ENCODE measurements at places on chromosomes 12 and 14.

GRCh38 chr14:57889245-57889644 is 23.4 kb upstream of the SLC35F4 start:
- peak; percentile 23 for DNase-seq

GRCh38 chr14:76767681-76768656 is 6.7 kb downstream of the VASH1 start:
- DNase-seq, result peak; percentile 42

- DNase-seq, result no peak
These were observed 5.8 kb downstream of the AICDA start for GRCh38 chr12:8606890-8607289.

DNA sequence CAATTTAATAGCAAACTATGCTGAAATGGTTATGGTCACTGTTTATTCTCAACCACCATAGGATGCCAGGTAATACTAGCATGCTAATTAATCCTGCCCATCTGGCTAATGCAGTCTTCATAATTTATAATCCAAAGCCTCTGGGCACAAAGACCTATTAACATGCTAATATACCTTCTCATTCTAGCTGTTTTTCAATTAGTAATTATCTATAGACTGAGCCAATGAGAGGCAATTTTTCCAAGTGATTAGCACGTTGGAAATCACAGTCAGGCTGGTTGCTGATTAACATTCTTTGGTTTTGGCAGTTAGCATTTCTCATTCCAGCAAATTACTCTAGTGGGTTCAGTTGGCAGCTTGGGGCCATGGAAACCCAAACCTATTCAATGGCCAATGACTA is 357.2 kb downstream of the SEC23A start:
- no peak for DNase-seq

DNA sequence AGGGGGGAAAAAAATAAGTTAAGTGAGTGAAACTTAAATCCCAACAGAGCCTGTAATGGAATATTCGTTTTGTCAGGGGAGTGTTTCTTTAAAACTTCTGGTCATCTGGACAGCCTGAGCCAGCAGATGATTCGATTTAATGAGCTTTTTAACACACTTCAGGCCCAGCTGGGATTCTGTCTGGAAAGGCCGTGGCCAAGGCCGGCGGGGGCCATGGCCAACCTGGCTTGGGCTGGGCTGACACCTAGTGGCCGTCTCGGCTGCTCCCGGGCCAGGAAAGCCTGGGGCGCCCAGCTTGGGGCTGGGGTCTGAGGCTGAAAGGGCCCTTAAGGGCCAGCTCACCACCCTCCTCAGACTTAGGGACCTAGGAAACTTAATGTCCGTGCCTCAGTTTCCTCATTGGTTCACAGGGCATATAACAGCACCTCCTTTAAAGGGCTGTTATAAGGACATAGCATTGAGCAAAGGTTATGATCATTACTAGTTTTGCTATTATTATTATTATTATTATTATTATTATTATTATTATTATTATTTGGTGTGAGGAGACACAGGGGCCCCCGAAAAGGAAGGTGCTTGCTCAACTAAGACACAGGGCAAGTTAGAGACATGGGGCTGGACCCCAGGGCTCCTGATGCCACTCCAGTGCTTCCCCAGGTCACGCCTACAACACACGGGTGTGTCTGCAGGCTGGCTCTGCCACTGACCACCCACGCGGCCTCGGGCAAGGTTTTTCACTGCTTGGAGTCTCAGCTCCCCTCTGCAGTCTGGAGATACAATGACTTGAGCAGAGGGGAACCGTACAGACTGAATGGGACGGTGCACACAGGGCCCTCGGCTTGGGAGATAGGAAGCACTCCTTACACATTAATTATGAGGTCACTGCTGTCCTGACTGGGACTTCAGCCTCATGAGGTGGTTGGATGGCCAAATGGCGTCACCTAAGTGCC is 84.0 kb downstream of the SYNE3 start:
- DNase-seq, result peak; percentile 47
